Fibroblast of villous mesenchyme (primary cell): ENCODE measurements at places on chromosomes 11 and 22. TPM values are rescaled to one million over a fixed set of nuclear protein-coding genes. Genes with fewer than 3 reads are reported as not detected.

C11orf86 gene
- total RNA-seq = not detected in 2 replicates

TTC38 gene
- 26.8 and 28.7 TPM in 2 replicates for total RNA-seq

CASP4 gene
- 87.0 and 133 TPM in 2 replicates for total RNA-seq

TRIM49 gene
- not detected in 2 replicates for total RNA-seq

ARRB1 gene
- 27.1 and 33.2 TPM in 2 replicates for total RNA-seq

PES1 gene
- total RNA-seq = 51.4 and 57.3 TPM in 2 replicates

SLC37A2 gene
- total RNA-seq = 0.97 and 1.7 TPM in 2 replicates

SYCE3 gene
- not detected in 2 replicates for total RNA-seq

CHADL gene
- total RNA-seq = 0.43 and 0.64 TPM in 2 replicates

DERL3 gene
- total RNA-seq = 0.32 and 0.86 TPM in 2 replicates

GRIA4 gene
- 5.2 and 12.2 TPM in 2 replicates for total RNA-seq

MMP13 gene
- not detected in 2 replicates for total RNA-seq

KCNJ4 gene
- not detected in 2 replicates for total RNA-seq

DNA sequence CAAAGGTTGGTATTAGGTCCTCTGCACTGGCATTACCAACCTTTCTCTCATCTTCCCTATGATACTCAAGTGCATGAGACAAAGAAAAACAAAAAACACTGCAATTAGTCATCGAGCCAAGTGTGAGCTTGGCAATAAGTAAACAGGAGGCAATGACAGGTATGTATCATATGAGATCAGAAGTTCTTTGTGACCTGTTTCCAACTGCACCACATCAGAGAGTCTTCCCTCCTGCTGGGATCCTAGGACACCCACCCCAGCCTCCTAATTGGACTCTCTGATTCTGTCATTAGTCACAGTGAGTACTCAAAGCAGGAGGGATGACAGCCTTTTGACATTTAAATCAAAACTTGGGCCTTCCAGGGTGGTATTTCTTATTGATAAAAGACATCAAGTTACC, 7.8 kb upstream of the JAML start:
- DNase-seq = no peak

DNA sequence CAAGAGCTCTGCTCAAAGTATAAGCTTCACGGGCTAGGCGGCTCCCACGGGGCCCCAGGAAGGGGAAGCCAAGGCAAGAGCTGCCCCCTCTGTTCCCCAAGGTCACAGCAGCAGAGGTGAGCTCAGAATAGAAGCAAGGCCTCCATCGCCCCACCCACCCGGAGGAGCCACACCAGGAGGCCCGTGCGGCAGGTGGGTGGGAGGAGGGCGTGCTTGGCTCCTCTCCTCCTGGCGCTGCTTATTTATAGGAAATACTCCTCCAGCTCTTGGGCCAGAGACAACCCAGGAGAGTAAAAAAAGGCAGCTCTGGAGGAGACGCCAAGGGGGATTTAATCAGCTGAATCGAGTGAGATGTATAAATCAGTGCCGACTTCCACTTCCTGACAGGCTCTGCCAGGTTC, 87.8 kb downstream of the FEZ1 start:
- no peak for DNase-seq

DNA sequence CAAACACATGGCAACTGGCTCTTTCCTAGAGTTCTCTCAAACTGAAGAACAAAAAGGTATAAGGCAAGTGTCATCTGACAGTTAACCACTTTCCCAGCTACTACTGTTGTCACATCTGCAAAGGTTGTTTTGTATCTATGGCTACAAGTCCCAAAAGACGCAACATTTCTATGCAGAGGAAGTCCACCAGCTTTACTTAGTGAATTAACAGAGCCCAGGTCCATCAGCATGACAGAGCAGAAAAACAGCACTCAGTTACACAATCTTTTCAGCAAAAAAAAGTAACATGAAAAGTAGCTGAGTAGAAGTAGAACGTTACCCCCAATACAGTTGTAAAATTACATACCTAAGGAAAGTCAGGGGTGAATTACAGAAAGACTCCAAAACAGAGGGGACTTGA, 12.1 kb downstream of the CPSF7 start:
- peak; percentile 63 for DNase-seq

DNA sequence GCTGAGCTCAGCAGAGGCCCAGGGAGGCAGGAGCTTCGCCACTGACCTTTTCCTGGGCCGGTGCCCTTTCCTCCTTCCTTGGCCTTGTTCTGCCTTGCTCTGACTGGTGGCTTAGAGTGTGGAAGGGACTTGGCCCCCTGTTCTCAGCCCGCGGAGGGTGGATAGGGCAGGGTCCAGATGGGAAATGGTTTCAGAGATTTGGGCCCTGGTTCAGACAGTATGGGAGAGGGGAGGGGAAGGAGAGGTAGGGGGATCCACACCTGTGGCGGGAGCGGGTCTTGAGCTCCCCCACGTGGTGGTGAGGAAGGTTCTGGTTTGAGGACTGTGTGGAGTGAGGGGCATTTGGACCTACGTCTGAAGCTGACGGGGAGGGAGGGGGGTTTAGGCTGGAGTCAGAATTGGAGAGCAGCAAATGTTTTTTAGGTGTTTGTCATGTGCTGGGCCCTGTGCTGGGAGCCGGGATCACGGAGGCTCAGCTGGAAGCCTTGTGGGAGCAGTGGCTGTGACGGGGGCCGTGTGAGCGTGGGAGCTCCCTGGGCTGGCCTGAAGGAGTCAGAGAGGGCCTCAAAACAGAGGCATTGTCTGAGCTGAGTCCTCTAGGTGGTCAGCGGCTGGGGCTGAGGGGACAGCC, 27.2 kb downstream of the SHANK3 start:
- no peak for DNase-seq

DNA sequence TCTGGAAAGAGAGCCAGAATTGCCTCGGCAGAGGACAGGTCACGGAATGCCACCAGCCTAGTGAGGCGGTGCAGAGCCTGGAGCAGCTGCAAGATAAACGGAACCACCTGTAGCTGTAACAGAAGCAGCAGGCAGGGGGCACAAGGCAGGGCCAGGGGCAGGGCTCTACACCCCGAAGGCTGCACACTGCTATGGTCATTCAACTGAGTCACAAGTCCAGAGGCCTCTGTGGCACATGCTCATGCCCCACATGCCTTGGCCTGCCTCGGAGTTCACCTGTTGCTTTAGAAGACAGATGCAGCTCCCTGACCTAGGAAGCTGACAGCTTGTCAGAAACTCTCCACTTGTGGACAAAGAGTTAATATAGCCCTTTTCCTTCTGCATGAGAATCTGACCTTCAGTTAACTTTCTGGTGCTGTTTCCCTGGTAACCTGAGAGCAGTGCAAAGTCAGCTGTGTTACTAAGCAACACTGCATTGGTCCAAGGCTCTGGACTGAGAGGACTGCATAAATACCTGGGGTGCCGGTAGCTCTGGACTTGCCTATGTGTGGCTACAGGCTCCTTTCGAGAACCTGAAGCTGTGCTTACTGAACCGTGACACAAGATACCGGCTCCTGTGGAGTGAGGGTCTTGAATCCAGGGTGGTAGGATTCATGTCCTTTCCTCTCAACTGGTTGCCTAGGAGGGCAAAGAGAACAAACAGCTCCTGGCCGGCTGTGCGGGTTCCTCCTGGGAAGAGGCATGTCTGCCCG, 10.5 kb downstream of the COMMD9 start:
- no peak for DNase-seq

DNA sequence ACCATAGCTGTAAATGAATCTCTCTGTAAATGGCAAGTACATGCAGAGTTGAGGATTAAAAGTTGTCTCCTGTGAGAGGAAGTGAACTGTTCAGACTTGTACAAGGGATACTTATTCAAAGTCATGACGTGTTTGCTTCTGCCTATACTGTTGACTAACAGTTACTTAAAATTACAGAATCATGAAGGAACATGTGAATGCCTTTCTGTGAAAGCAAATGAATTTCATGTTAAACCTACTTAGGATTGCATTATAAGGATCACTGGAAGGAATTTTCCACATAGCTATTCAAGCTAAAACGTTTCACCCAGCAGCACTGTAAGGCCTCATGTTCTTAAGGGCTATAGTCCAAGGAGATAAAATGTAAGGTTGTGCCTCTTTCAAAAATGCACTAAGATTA, 93.4 kb upstream of the BIRC3 start:
- peak; percentile 94 for DNase-seq

- no peak for DNase-seq
These were observed 906 bp upstream of the NAA40 start for GRCh38 chr11:63937713-63938478.

GRCh38 chr11:128609785-128610184, 22.4 kb upstream of the ETS1 start:
- DNase-seq = no peak

DNA sequence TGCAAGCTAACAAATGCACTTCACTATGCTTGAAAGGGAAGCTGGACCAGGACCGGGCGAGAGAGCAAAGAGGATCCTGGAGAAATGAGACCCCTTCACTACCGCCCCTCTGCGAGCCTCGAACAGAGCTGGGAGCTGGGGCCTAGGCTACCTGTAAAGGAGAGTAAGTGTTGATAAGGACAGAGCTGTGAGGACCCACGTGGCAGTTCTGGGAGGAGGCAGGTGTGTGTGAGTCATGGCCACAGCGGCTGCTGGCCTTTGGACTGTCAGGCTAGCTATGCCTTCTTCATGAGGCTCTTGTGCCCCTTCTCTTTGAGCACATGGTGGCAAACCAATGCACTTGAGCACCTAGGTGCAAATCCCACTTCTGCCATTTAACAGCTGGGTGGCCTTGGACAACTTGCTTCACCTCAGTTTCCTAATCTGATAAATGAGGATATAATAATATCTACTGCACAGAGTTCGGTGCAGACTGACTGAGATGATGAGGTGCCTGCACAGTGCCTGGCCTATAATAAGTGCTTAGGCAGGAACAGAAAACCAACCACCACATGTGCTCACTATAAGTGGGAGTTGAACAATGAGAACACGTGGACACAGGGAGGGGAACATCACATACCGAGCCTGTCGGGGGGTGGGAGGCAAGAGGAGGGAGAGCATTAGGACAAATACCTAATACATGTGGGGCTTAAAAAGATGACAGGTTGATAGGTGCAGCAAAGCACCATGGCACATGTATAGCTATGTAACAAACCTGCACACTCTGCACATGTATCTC, 35.3 kb upstream of the KCNJ11 start:
- DNase-seq = no peak

GRCh38 chr11:121936781-121937447, 179.1 kb downstream of the BLID start:
- no peak for DNase-seq

DNA sequence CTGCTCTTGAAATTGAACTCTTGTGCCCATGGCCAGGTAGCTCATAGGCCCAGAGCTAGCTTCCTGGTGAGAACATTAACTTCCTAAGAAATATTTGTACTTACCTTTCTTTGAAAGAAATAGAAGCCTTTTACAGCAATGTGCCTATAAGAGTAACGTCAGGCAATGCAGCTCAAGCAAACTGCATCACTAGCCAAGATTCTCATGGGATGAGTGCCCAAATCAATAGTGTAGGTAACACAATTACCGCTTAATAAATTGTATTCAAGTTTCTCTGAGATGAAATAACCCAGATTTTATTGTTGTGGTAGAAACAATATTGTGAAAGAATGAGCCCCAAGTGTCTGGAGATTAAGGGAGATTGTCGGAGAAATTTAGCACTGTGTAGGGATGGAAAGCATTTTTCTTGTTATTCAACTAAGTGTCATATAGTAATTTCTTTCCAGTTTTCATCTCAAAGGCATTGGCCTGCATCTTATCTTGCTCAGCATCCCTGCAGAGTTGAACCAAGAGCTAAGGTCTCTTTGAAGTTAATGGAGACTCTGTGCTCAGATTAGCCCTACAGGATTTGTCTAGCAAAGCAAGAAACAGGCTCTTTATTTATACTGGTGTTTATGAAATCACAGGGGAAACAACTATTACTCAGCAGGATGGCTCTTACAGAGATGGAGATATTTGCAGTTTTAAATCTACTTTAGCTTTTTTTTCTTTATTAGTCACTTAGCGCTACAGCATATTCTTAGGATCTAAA, 321.0 kb upstream of the PDGFD start:
- peak; percentile 8 for DNase-seq

DNA sequence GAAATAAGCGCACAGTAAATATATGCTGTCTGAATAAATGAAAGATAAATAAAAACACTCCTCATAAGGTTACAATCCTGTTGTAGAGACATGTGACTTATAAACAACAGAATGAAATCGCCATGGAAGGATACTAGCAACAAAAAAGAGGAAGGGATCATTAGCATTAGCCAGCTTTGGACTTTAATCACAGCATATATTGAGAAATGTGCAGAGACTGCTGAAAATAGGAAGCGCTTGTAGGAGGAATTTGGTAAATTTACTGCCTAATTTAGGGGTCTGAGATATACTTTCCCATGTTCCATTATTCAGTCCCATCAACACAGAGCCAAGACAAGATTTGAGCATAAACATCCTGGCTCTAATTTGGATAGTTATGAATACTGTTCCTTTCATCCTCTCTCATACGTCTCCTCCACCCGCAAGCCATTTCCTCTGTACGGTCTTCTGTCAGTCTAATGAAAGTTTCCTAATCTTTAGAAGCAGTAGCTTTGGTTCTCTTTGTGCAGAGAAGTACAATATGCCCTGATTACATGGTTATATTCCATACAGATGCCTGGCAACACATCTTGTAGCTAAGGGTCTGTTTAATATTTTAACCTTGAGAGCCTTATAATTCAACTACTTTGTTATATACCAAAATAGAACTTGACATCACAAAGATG, 37.1 kb upstream of the AKIP1 start:
- no peak for DNase-seq

GRCh38 chr11:108931168-108931567, 266.3 kb downstream of the DDX10 start:
- no peak for DNase-seq

- peak; percentile 83 for DNase-seq
These were observed 13.4 kb downstream of the SYT7 start for GRCh38 chr11:61567286-61568061.

DNA sequence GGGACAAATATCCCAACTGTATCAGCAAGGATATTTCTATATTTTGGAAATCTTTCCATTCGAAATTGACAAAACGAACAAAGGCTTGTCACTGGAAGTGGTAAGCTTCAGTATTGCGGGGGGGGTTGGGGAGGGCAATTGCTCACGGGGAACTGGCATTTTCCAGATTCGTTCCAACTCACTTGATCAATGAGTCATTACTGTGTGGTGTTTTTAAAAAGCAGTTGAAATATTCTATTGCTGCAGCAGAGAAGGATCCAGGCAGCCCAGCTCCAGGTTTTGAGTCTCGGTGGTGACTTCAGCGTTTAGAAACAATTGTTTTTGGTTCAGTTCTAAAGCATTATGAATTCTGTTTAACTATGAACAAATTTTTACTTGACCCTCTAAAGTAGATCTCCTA, 33.8 kb upstream of the FBLN1 start:
- peak; percentile 56 for DNase-seq

DNA sequence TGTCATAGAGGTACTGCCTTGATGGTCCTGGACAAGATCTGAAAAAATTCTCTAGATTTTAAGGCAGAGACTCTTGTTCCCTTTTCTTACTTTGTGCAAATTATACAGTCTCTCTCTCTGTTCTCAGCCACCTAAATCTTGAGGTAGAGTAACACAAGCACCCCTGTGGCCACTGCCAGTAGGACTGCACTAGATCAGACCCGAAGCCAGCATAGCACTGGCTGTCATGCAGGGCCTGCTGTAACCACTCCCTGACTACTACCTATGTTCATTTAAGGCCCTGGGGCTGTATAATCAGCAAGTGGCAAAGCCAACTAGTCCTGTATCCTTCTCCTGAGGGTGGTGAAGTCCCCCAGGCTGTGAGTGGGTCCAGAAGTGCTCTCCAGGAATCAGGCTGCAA, 11.8 kb upstream of the SLC22A24 start:
- DNase-seq = no peak

GRCh38 chr11:70846781-70847655, 405.4 kb downstream of the SHANK2 start:
- DNase-seq = no peak
